ENCODE measurements at places on chromosomes 2 and 18.

GRCh38 chr2:86054535-86055082 is 51.1 kb downstream of the POLR1A start:
- DNase-seq = no peak

DNA sequence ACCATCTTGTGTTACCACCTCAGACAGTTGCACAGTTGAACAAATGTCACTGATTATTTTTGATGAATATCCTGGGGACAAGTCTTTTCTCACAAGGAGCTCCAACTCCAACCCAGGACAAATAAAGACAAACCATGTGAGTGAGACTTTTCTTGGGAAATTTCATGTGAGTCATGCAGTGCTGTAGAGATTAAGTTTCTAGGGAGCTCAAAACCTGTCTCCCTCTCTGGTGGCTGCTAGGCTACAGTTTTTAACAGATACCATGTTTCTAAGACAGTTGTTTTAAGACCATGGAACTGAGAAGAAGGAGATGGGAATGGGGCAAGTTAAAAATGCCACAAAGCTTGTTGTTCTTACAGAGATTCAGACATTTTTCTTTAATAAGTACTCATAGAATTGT is 255.5 kb downstream of the RIT2 start:
- no peak for DNase-seq

DNA sequence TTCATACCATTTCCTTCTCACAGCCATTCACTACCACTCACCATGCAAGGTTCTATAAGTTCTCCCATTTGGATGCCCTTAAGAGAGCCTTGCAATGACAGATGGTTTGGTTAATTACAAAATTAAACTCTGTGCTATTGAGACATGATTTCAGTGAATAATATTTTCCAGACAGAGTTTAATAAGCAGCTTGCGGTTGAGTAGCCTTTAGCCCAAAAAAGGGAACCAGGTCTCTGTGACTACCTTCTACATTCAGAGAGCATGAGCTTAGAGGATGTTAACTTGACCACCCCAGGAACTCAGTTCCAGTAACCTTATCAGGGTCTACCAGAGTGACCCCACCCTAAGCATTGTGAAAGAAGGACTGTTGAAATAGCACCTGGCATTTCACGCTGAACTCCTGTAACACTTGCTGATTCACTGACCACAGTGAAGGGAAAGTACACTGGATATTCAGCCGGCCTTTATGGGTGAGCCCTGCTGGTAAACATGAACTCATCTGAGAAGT is 1173.1 kb upstream of the ZEB2 start:
- DNase-seq = no peak

- DNase-seq = peak; percentile 41
These were observed 3.5 kb downstream of the NDUFA10 start for GRCh38 chr2:240021488-240022104.

DNA sequence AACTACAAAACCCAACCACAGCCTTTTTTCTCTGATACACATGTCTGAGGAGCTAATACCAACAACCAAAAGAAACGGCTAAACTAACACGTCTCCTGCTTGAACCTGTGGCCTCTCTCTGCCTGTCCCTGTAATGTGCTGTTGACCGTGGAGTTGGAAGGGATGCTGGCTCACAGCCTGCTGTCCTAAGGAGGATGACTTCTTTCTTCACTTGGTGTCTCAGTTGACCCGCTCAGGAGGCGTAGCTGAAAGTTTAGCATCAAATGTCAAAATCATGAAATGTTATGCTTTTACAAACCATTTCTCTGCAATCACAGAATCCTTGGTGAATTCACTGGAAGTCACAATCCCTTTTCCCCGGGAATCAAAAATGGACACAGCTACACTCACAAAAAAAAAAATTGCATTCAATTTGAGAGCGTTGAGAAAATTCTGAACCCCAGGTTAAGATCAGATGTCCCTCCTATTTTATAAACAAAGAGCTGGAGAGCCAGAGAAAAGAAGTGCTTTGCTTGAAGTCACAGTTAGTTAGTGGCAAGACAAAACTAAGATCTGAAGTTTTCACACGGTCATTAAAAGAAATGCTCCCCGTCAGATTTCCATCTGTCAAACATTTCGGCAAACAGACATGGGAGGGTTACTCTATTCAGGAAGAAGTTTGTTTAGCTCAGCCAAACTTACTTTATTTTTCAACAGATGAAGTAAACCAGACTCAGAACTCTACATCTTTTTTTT is 74.3 kb downstream of the IRS1 start:
- DNase-seq = no peak

- DNase-seq = no peak
These were observed 136.5 kb upstream of the SERPINE2 start for GRCh38 chr2:224175538-224175937.

DNA sequence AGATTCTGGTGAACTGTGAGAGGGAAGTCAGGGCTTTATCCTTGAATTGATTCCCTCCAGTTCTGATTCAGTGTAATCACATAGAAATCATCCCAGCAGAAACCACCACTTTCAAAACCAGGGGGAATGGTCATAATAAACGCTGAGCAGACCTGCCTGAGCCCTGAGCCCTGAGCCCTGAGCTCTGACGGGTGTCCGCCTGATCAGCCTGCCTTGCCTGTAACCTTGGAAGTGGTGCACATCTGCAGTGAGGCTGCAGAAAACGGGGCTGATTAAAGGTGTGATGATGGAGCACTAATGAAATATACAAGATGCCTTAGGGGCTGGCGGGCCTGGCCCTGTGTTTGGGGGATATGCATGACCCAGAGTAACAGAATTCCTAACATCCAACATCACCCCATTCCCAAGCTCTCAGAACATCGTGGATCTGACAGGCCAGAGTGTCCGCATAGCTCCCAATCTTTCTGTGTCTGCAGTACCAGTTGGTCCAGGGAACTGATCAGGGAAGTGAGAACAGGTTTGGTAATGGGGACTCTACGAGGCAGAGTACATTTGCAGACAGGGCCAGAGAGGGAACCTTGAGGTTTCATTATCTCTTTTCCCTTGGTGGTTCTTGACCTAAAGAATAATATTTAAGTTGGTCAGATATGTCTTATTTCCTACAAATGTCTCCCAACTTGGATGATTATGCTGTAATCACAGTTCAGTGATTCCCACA is 37.8 kb downstream of the KCTD18 start:
- DNase-seq = no peak

DNA sequence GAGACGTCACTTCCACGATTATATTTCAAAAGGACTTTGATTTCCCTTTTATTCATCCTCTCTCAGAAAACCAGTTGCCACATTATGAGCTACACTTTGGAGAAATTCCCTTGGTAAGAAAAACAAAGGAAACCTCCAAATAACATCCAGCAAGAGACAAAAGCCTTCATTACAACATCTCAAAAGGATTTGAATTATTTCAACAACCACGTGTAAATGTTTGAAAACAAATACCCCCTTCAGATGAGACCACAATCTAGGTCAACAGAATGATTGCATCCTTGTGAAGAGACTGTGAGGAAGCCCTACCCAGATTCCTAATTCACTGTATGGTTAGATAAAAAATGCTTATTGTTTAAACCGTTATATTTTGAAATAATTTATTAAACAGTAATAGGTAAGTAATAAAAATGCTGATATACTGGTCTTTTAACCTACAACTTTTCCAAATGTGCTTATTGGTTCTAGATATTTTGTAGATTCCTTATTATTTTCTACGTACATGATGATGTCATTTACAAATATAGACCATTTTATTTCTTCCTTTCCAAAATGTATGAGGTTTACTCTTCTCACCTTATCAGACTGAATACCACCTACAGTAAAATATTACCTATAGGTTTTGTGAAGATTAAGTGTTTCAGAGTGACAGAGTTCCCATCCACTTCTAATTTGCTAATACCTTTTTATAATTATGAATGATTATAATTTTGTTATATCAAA is 922.7 kb upstream of the CHAC2 start:
- DNase-seq = no peak

DNA sequence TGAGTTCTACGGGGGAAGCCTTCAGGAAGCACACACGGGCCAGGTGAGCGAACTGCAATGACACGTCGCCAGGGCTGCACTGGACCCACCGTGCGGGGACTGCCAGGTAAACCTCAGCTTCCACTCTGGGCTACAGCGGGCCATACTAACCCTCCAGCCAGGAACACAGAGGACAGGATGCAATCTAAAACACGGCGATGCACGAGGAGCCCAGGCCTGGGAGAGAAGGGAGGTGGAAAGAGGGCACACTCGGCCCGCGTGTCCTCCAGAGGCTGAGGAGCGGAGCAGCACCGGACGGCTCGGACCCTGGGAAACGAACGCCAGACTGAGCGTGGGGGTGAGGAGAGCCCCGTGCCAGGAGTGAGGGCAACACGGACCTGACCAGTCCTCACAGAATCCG is 69.3 kb downstream of the HDAC4 start:
- DNase-seq = no peak

- no peak for DNase-seq
These were observed 157.5 kb upstream of the ID2 start for GRCh38 chr2:8524388-8524787.

GRCh38 chr2:107730898-107731297 is 95.8 kb upstream of the RGPD4 start:
- no peak for DNase-seq

DNA sequence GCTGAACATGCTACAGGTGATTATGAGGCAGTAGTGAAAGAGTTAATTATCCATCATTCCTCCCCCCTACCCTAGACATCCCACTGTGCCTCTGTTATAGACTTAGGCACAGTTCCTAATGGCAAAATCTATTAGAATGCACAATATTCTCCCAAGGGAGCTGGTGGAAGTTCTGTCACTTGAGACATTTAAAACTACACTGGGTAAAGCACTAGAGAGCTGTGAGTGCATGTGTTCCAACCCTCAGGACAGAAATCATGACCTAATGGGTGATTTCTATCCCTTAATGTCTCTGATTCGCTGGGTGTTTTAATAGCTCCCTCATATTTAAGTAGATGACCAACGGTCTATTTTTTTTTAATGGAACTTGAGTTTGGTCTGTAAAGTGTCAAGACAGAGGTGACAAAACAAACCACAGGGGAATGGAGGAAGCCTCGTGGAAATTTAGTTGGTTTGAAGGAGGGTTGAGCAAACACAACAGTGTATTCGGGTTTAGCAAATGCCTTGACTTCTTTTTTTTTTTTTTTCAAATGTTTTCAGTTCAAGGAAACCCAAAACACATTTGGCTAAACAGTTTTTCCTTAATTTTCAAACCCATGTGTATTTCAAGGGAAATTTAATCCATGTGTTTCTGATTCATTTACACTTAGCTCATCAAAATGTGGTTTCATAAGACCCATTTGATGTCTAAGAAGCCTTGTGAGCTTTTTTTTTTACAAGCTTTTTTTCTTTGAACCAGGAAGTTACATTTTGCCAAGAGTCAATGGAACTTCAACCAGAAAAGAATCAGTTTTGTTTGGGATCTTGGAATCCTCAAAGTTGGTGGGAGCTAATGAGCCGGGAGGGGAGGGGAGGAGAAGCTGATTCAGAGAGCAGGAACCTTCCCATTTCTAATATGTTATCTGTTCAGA is 665.1 kb upstream of the ZEB2 start:
- no peak for DNase-seq

GRCh38 chr2:241965931-241966412 is 96.4 kb downstream of the RTP5 start:
- peak; percentile 74 for DNase-seq

- no peak for DNase-seq
These were observed 11.7 kb upstream of the GRHL1 start for GRCh38 chr2:9939587-9940485.

GRCh38 chr2:70043252-70043875 is 43.9 kb upstream of the PCBP1 start:
- DNase-seq = no peak

DNA sequence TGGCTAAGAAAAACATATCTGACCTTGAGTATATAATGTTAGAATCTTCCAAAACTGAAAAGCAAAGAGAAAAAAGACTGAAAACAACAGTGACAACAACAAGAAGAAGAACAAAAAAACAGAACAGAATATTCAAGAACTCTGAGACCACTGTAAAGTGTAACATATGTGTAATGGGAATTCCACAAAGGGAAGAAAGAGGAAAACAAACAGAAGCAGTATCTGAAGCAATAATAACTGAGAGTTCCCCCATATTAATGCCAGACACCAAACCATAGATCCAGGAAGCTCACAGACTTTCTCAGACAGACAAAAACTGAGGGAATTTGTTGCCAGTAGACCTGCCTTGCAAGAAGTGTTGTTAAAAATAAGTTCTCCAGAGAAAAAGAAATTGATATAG is 58.9 kb downstream of the TXNL1 start:
- no peak for DNase-seq

DNA sequence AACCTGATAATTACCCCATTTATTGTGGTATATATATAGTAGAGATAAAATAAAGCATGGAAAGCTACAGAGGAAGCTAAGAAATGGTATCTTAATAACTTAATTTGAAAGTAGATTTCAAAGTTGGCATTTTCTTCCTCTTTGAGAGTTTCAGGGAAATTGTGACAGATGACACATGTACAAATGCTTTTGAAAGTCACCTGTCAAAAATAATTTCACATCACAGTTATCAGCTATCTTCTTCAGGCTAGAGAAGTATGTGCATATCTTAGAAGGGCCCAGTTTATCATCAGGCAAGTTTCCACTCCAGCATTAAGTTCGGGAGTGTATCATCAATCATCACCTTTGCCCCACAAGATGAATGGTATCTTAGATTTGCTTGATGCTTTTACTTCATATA is 457.9 kb downstream of the LRRTM4 start:
- DNase-seq = no peak

GRCh38 chr18:3540805-3541548 is 91.0 kb downstream of the TGIF1 start:
- no peak for DNase-seq

- DNase-seq = no peak
These were observed 87.9 kb downstream of the ICOS start for GRCh38 chr2:204024503-204024902.
